Activated CD4-positive, CD25-positive, alpha-beta regulatory T cell treated with anti-CD3 and anti-CD28 coated beads, Interleukin-2, amount 50 U/mL, for 16 hours (primary cell): ENCODE measurements at places on chromosomes 2 and 18.

DNA sequence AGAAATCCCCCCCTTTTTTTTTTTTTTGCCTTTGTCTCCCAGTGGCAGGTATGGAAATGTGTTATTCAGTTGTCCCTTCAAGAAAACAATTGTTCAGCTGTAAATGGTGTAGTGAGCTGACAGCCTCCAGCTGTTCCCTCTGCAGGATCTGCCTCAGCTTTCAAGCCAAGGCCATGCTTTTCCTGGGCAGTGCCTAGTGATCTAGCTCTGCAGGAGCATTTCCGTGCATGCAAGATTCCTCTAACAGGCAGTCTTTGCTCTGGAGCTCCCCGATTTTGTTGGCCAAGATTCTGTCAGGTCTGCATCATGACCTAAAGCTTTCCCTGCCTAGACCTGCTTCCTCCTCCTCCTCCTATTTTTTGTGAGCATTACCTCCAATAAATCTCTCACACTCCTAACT lies 300.7 kb upstream of the UBE2E3 start:
- no peak for DNase-seq

GRCh38 chr2:45954233-45954850 lies 302.9 kb downstream of the PRKCE start:
- no peak for DNase-seq

DNA sequence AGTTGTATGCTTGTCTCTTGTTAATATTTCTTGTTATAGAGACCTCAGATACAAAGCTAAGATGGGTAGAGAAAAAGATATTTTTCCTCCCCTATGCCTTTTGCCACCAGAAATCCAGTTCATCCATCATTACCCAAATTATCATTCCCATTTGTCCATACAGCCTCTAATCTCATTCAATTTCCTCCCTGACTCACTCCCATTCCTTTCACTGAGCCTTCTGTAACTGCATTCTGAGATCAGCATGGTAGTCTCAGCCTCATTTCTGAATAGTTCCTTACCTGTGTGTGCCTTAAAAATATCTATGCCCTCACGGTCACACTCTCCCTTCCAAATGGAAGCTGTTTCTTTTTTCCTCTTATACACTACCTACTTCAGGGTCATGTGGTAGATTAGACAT lies 15.7 kb upstream of the PIK3C3 start:
- DNase-seq, result no peak

DNA sequence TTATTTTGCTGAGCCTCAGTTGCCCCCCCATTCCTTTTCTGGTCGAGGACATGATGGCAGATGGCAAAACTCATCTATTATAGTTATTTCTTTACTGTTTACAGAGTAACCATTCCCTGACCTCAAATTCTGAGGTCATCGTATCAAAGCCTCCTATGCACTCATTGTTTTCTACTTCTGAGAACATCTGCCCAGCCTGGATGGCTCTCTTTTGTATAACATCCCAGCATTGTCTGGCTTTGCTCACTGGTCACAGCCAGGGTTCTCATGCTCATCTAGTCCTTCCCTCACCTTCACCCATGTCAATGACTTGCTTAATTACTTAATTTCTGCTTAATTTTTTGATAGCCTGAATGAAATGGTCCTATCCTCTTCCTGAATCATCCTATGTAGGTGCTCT lies 472.1 kb downstream of the PARD3B start:
- no peak for DNase-seq

- no peak for DNase-seq
Observed at GRCh38 chr2:216165711-216166110, 56.6 kb downstream of the XRCC5 start.

DNA sequence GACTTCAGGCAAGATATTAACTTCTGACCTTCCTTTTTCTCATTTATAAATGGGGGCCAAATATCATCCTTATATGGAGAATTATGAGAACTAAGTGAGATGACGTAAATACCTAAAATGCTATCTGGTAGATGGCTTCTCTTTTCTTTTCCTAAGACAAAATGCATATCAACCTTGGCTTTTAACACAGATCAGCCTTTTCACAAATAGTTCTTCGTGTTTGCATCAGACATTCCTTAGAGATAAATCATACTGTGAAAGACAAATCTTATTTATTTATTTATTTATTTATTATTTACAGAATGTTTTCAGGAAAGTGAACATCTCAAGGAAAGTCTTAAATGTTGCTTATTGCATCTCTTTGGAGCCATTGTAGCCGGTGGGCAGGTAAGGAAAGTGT lies 62.8 kb downstream of the NBEAL1 start:
- DNase-seq, result no peak

DNA sequence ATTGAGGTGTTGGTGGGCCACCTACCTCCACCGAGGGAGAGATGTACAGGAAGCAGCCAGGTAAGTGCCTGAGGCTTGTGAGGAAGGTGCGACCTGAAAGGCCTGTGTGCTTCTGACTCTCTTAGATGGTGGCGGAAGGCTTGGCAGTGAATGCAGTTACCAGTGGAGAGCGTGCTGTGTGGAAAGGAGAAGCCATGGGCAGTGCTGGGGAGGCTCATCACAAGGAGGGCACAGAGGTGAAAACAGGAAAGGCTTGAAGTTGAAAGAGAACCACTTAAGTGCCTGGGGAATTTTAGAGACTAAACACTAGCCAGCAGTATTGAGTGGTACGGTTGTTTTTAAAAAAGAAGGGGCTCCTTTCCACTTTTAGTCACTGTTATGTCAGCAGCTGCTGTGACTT lies 130.9 kb downstream of the ZNF407 start:
- no peak for DNase-seq

DNA sequence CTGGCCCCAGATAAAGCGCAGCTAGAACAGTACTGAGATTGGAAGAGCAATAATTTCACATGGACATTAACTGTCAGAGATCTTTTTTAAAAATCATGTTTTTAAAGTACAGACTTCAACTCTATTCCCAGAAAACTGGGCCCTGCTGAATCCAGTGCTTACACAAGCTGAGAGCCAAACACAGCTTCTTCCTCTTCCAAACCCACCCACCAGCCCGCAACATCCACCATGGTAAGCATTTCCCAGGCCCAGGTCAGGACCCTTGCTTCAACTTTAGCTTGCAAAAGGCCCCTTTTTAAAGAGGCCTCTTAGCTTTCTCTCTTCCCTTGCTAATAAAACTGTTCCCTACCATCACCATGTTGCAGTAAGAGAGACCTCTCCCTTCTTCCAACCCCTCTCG lies 2.1 kb downstream of the AAK1 start:
- no peak for DNase-seq

DNA sequence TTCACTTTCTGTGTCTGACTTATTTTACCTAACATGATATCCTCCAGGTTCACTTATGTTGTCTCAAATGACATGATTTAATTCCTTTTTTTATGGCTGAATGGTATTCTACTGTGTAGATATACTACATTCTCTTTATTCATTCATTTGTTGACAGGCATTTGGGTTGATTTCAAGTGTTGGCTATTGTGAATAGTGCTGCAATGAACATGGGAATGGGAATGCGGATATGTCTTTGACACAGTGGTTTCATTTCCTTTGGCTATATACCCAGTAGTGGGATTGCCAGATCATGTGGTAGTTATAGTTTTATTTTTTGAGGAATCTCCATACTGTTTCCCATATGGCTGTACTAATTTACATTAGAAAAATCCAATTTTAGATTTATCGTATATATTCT lies 195.4 kb upstream of the KLHL14 start:
- no peak for DNase-seq

DNA sequence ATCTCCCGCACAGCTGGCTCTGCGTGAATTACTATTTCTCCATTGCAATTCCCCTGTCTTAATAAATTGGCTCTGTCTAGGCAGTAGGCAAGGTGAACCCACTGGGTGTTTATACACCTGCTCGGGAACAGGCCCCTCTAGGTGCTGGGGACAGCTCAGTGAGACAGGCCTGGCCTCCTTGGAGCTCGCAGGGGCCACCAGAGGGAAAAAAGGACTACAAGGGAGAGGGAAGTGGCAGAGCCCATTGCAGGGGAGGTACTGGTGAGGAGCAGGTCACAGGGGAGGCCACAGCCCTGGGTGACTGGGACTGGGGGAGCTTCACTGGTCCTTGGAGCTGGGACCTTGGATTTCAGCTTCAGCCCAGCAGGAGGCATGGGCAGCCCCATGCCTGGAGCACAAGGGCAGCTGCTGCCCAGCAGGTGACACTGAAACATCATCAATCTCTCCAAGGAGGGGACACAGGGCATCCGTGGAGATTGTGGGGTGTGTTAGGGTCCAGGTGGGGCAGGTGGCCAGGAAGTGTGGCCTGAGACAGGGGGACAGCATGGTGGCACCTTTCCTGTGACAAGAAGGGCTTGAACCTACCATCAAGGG lies 31.2 kb downstream of the NGEF start:
- DNase-seq, result no peak

GRCh38 chr2:134073023-134073422 lies 180.8 kb upstream of the MGAT5 start:
- no peak for DNase-seq

DNA sequence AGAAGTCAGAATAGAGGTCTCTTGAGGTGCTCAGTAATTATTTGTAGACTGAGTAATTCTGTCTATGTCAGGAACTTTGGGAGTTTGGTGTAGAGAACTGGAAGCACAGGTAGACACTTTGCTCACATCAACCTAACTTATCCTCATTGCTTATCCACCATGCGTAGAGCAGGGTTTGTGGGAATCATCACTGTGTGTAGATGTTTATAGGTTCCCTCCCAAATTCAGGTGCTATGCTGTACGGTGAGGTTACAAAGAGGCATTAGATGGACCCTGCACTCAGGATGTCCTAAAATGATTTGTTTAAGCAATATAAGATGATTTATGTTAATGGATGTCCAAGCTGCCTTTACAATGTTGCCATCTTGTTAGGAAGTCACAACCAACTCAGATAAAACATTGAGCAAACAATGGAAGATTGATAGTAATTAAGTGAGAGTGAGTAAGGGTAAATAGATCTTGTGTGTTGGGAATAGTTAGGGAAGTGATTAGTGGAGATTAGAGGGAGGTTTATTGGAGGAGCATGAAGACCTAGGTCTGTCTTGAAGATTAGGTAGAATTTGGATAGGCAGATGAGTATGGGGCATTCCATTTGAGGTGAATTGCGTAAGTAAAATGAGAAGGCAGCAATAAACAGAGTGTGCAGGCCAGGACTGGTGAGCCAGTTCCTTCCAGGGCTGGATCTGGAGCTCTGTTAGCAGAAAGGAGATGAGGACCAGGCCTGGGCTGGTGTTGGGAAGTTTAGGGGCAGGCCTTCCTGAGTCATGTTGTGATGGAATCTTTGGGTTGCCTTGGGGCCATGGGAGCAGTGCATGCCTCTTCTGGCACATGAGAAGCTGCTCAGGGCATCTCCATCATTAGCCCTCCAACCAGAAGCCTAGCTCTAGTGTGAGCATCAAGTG lies 12.1 kb downstream of the EPAS1 start:
- no peak for DNase-seq

DNA sequence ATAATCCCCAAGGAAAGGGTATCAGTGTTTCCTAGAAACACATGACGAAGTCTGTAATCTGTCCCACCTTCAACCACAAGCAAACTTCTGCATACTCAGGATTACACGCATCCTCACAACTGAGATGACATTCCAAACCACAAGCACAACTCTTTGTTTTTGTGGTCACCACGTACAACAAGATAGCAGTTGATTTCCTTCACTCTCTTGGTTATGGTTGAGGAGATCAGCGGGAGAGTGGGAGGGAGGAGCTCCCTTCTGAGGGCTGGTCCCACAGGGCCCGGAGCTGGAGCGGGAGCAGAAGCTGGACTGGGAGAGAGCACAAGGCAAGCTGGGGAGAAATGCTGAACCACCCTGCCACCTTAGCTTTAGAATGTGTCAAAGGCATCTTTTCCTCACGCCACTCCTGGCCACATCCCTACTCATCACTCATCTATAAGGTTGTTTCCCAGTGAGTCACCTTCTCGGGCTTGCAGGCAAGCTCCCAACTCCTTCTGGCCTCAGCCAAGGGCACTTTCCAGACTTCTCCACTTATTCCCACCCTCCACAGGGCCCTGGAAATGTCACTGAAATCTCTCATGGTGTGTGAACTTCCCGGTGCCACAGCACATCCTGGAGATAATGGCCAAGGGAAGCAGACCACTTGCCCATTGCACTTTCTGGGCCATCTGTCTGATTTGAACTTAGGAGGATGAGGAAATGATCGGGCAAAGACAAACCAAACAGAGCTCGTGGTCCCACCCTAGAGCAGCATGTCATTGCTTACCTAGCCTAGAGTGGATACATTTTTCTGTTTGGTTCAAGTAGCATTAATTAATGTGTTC lies 98.9 kb upstream of the LGALSL start:
- no peak for DNase-seq

DNA sequence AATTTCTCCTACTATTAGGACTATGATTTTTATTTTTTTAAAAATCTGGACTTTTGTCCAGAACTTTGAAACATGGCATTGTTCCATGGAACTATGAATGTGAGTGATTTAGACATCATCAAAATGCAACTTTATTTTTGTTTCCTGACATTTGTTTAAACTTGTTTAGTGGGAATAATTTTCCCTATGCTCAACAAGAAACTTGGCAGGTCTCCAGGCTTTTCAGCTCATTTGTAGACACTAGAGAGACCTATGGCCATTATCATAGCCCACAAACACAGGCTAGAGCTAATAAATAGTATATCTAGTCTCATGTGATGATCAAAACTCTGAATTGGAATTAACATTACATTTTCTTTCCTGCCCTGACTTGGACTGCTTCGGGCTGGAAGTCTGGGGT lies 145.1 kb upstream of the CELF4 start:
- DNase-seq, result no peak

DNA sequence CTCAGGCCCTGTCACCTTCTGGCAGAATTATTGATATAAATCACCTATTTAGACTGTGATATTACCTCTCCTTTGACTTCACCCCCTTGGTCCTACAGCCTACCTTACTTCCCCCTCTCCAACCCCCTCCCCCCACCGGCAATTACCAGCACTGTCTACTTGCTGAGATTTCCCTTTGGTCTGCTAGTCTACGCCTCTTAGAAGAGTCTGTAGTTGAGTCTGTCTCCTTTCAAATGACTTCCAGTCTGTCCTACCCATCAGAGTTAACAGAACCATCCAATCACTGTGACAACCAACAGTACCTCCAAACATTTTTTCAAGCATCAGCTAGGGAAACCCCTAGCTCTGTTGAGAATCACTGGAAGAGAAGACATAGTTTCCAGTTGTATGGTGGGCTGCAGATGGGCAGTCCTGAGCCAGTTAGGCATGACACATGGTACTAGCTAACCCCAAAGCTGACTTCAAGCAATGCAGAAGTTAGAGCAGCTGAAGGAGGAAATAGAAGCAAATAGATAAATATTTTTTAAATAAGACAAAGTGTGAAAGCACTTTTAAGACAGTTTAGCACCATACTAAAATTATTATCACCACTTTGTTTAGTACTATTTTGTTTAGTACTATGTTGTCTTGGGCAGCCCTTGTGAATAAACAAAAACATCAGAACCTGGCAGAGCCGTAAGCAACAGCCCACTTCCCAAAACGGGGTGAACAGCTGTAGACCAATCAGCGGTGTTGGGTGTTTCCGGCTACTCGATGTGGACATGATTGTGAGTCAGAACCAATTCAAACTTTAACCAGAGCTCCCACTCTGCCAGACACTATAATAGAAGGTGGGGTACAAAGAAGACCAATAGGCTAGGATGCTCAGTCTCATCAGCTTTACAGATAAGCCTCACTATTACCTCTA lies 2.7 kb upstream of the ASNSD1 start:
- DNase-seq, result no peak

GRCh38 chr2:203605302-203605701 lies 70.2 kb upstream of the RAPH1 start:
- DNase-seq, result no peak

GRCh38 chr2:202127687-202128331 lies 54.8 kb downstream of the KIAA2012 start:
- DNase-seq, result no peak
